Activated naive CD8-positive, alpha-beta T cell treated with anti-CD3 and anti-CD28 coated beads, Interleukin-2, amount 50 U/mL, for 16 hours (primary cell): ENCODE measurements at places on chromosomes 1 and 21.
A peak's percentile ranks its signal among the peaks of the same experiment; 100 is the strongest.

DNA sequence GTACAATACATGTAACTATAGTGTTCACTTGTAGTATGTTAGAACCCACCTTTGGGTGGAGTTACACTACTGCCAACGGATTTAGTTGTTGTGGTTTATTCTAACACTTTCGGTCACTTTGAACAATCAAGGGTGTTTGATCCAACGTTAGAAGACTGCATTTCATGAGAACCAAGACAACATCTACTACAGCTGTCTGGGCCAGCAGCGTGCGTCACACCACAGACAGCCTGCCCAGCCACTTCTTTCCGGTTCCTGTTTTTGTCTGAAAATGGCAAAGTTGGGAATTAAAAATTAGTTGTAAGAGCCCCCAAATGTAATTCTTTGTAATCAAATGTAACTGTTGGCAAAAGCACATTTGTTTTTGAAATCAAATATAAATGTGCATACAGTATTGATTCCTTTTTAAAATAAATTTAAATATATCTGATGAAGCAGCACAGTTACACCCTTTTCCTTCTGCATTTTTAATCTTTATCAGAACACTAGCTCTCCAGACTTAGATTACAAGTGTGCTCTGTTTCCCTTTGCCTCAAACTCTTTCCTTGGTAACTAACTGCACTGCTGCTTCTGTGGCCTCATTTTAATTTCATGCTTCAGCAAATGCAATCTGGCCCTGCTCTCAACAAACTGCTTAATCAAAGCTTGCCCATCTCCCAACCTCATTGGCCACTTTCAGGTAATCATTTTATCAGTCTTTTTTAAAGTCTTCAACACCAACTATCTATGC, 86.6 kb upstream of the DPH5 start:
- peak; percentile 25 for DNase-seq

- no peak for DNase-seq
Measured at GRCh38 chr1:76086597-76086996, 12.1 kb downstream of the ST6GALNAC3 start.

DNA sequence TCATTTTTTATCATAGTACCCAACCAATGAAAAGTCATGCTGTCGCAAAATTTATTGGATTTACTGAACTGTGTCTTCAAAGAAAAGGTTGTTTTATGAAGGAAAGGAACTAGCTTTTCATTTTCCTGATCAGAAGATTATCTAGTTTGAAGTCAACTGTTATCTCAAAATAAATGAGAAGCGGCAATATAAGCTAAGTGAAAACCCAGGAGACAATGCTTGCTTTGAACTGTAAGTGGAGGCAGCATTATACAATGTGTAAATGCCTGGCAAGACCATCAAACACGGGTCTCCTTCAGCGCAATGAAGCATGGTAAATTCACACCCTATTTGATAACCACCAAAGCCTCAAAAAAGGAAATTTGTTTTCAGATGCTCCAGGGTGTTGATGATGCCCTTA, 134.4 kb upstream of the PTBP2 start:
- DNase-seq, result no peak

DNA sequence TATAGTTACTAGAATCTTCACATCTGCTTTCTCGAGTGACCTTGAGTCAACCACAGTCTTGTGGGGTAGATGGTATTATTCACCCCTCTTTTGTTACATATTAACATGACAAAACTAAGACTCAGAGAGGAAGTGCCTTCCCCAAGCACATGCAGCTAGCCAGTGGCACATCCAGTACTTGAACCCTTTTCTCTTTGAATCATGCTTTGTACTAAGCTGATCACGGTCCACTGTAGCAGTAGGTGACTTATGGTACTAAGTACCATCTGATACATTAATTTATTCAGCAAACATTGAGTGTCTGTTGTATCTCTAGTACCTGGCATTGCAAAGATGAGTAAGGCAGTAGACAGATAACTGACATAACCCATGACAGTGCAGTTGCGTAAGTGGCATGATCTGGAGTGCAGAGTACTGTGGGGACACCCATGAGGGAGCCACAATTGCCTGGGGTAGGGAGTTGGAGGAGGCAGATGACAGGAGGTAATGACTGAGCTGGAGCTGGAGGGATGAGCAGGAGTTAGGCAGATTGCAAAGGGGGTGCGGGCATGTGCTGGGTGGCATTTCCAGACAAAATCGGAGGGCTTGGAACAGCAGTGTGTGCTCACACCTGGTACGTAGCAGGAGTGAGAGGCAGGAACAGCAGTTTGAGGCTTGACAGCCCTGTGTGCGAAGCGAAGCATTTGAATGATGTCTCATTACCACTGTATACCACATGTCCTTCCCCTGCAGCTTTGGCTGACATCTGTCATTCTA, 29.8 kb downstream of the UCK2 start:
- DNase-seq, result no peak

DNA sequence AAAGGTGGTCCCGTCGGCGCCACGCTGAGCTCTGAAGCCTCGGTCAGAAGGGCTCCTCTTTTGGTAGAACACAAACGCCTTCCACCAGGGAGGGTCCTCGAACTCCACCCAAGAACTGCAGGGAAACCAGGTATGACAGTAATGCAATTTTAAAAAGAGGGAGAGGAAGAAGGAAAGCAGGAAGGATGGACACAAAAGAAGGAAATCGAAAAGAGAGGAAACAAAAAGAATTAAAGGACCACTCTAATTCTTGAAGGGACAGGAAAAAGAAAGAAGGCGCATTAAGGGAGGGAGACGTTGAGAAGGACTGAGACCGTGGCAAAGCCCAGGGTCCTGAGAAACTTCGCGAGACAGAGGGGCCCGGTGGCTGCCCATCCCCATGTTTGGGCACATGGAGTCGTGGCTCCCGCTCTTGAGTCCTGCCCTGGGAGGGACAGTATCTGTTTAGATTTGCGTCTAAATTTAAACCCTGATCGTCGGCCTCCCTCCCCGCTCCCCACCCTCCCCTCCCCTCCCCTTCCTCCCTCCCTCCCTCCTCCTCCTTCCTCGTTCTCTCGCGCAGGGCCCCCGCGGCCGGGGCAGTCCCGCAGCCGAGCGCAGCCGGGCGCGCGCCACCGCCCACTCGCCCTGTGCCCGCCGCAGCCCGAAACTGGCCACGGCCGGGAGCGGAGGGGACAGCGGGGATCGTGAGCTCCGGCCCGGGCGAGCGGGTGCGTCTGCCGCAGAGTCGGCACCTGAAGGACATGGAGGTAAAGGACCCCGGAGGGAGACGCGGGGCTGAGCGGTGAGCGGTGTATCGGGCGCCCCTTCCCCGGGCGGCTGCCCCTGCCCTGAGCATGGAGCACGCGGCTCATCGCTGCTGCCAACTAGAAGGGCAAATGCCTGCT, at the start of gene RCSD1:
RCSD1 (plus strand) TSS at position 552 of the 887 bp plus-strand sequence; CDS start at position 744, 192 bp downstream.
- peak; percentile 29 for DNase-seq

GRCh38 chr1:197902454-197903195, at the start of gene C1orf53:
Gene C1orf53 (plus strand): TSS chr1:197902630. CDS start chr1:197902650, 20 bp downstream.
- peak; percentile 58 for DNase-seq

- DNase-seq, result no peak
Measured at GRCh38 chr1:118791094-118791691, 196.9 kb downstream of the TBX15 start.

DNA sequence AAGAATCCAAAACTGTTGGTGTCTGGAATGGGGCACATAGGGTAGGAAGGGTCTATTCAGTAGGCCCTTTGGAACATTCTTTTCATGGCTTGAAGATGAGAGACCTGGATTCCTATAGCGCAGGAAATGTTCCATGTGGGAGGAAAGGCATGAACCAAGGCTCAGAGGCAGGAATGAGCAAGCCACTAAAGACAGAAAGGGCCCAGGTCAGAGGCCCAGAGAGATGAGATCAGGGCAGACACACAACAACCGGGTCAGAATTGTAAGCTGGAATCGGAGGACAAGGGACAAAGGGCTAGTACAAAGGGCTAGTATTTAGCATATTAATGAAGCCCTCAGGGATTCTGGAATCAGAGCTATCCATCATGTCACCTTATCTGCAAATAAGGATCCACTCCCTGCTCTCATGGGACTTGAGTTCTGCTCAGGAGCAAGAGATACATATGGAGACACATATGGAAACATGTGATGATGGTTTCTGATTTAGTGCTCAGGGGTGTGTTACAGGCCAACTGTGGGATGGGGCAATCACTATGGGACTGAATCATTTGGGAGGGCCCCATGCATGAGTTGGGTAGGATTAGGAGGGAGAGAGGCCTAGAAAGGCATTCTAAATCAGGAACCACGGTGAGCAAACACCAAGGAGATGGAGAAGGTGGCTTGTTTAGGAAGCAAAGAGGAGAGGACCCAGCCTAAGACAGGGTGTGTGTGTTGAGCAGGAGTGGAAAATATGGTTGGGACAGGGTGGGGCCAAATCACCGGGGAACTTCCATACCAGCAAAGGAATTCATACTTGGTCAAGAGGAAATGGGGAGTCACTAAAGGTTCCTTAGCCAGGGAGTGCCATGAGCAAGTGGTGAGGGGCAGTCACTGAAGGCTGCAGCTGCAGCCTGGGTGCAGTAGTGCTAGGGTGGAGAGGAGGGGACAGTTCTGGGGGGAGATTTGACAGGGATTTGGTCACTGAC, 8.6 kb downstream of the NECTIN4 start:
- no peak for DNase-seq

GRCh38 chr1:178086294-178086693, 7.6 kb upstream of the RASAL2 start:
- DNase-seq, result no peak

DNA sequence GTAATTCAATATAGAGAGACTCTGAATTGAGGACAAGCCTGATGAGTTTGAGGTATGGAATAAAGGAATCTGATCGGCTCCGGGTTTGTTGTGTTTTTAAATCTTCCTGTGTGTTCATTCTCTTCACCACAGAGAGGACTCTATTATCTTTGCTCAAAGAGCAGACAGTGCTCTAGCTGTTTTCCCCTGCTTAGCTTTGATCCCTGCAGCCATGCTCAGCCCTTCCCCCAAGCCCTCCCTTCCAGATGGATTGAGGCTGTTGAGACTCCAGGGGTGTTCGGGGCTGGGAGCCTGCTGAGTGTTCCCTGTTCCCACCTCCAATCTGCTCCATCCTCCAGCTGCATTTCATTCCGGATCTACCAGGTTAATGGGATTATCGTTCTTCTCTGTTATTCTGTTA, 74.2 kb upstream of the CXADR start:
- no peak for DNase-seq

DNA sequence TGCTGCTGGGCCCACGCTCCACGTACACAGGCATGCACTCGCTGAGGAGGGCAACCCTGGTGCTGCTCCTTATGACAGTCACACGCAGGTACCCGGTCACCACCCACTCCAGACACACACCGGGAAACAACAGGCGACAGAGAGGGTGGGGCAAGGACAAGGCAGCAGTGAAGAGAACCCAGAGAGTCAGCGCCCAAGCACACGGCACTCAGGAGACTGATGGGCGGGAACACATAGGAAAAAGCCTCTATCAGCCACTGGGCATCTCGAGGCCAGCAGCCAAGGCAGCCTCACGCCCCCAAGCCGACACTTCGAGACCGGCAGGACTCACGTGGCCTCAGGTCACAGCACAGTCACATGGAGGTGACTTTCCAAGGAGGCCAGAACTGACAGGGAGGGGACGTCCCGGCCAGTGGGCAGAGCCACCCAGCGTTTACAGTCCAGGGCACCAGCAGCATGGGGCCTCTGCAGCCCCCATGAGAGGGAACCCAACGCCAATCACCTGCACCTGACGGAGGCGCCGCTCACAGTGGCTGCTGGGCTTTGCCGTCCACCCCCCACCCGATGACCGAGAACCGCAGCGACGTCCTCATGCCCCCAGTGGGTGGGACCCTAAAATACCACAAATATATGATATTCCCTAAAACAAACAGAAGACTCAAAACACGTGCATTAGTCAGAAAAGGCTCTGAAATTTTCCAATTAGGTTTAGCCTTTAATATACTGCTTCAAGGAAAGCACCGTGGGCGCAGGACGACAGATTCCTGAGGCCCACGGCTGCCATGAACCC, 19.7 kb downstream of the PTTG1IP start:
- no peak for DNase-seq

DNA sequence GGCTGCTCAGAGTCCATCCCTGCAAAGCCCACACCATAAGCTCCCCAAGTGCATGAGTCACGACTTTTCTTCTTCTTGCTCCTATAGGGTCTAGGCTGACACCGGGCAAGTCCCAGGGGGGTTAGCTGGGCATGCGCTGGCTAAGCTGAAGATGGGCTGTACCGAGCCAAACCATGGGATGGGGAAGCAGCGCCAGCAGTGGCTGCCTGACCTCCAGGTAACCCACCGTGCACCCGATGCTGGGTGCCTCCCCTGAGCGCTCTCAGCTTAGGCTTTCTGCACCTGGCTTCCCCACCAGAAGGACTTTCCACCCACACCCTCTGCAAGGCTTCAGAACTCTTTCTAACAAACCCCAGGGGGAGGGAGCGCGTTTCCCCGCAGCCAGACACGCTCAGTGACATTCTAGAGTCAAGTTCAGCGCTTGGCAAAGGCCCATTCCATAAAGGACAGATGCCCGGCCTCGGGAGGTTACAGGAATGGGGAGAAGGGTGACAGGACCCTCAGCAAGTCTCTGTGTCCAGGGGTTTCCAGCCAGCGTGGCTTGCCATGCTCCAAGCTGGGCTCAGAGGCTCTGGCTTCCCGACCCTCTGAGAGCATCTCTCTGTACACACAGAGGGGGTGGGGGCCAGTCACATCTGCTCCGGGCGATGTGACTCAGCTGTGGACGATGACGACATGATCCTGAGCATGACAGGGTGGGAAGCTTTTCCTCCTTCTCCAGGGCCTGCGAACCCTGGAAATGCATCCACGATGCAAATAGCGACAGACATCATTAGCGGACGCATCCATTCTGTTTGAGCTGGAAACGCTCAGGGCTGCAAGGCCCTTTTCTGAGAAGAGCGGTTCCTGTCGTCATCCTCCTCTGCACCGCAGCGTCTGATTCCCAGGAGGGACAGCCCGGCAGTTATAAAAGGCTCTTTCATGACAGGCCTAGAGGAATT, 107.8 kb downstream of the SIK1 start:
- no peak for DNase-seq

DNA sequence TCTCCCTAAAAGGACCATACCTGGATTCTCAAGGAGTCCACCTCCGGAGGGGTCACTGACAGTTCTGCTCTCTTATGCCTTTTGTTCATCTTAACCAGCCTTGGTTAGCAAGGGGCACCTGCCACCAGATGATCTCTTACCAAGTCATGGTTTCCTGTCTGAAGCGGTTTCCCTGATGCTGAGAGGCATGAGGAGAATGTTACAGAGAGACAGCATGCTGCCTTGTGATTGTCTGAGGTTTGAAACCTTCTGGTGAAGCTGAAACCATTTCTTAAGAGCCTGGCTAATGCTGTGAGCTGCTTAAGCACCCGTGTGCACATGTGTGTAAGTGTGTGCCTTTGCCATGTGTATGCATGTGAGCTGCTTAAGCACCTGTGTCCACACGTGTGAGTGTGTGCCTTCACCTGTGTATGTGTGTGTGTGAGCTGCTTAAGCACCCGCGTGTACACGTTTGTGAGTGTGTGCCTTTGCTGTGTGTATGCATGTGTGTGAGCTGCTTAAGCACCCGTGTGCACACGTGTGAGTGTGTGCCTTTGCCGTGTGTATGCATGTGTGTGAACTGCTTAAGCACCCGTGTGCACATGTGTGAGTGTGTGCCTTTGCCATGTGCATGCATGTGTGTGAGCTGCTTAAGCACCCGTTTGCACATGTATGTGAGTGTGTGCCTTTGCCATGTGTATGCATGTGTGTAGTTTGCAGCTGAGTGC, 136.4 kb upstream of the COL6A1 start:
- no peak for DNase-seq
